ENCODE measurements at places on chromosomes 7 and 10. TPM values are rescaled to one million over a fixed set of nuclear protein-coding genes. Genes with fewer than 3 reads are reported as not detected.

- no peak for DNase-seq
Measured at GRCh38 chr10:90856261-90856660, 1.6 kb downstream of the HTR7 start.

GRCh38 chr7:46156086-46156485, 235.0 kb upstream of the IGFBP3 start:
- DNase-seq: no peak

Gene MEIG1
- total RNA-seq: 1.1 TPM

Gene FAM25G
- total RNA-seq: not detected

- no peak for DNase-seq
Measured at GRCh38 chr7:45087301-45088145, 1.2 kb downstream of the NACAD start.

DNA sequence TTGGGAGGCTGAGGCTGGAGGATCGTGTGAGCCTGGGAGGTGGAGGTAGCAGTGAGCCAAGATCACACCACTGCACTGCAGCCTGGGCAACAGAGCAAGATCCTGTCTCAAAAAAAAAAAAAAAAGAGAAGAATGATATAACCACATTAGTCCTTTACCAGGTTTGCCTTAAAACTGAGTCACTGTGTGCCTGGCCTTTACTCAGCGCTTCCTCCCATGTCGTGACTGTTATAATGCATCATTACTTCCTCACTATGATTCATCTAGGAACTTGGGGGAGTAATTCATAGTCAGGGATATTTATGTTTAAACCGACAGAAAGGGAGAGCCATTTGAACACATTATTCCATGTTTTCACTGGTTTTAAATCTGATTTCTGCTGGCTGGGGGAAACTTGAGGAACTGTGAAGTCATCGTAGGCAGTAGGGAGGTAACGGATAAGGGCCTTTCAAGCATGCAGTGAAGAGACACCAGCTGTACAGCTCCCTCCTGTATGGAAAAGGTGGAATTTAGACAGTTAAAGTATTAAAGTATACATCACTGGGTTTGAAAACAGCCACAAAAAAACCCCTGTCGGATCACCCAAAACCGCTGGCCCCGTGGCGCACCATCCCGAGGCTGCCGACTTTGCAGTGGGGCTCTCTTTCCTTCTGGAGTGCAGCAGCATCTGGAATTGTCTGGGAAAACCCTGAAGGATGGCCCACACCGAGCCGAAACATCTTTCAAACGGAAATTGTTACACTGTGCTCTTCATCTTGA, 119.8 kb downstream of the NKX6-2 start:
- no peak for DNase-seq

DNA sequence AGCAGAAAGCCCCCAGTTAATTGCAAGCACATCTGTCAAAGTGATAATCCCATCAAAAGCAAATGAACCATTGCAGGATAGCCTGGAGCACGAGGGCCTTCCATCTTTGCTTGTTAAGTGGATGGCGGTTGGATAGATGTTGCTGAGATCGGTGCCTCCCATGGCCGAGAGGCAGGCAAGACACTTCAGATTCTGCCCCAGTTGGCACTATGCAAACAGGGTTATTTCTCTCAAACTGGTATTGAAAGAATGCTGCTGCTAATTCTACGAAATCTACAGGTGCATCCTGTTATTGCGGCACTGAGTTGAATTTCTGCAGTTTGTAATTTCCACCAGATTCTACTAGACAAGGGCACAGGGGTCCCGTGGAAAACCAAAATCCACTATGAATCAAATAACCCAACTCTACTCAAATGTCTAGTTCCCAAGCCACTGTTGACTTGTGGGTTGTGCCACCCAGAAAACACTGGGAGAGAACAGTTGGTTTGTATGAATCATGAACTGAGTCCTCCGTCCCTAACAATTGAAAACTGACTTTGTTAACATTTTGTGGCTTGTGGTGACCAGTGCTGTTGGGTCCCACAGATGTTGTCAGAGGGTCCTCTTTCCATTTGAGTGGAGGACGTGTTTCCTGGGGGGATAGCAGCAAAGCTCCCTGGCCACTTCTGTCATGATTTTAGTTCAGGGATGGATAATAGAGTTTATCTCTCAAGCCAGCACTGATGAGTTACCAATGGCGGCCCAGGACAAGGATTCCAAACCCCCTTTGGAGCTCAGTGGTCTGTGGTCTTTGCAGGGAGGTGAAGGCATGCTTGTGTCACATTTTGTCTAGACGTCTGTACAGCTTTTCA, 7.1 kb upstream of the IL2RA start:
- no peak for DNase-seq
